ENCODE measurements at places on chromosomes 1 and 21.

DNA sequence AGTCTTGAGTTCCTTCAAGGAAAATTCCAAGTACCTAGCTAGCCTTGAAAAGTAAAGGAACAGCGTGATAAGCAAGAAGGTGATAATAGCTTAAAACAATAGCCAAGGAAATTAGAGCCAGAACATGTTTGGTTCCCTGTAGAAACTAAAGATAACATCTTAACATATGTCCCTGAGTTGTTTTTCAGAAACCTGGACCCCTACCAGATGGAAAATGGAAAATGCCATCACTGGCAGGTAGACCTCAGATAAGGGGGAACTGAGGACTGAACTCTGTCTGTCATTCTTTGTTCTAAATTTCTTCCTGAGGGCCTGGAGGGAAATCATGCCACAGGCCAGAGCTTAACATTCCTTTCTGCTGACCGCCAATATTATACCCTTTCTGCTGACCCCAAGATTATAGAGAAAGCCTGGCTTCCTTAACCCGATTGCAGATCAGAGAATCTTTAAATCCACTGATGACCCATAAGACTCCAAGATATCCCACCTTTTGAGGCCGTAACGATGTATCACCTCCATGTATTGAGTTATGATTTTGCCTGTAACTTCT is 23.4 kb downstream of the CNIH3 start:
- no peak for DNase-seq

DNA sequence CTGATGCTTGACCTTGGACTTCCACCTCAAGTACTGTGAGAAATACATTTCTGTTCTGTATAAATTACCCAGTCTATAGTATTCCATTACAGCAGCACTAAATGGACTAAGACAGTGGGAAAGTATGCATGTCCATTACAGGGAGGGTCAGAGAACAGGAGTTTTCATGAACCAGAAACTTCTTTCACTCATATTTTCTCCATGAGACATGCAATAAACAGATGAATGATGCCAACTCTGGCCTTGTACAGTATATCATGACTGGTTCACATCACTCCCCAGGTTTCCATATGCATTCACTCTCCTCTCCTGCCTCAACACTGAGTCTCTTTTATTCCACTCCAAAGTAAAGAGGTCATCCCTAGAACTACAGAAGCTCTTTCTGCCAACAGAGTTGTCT is 4.5 kb upstream of the IFI16 start:
- no peak for DNase-seq

DNA sequence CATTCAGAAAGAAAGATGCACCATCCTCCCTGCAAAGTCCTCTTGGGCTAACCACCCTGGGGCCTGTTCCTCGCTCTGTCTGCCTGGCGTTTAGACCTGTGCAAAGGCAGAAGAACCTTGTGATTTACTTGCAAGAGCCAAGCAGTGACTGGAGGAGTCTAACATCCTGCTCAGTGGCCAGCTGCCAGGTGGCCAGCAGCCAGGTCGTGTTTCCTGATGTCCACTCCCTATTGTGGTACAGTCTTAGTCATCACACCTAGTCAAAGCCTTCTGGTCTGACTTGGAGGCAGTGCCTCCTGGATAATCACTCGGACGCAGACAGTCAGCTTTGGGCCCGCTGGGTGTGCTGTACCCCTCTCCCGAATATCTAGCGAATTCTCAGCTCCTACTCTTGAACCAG is 118.1 kb downstream of the PGBD5 start:
- DNase-seq: no peak

GRCh38 chr1:24319312-24319863 is at the start of gene GRHL3:
Gene GRHL3, plus strand, starts transcription at chr1:24319357. Its CDS starts 195 bp downstream, at chr1:24319552.
- DNase-seq: no peak

DNA sequence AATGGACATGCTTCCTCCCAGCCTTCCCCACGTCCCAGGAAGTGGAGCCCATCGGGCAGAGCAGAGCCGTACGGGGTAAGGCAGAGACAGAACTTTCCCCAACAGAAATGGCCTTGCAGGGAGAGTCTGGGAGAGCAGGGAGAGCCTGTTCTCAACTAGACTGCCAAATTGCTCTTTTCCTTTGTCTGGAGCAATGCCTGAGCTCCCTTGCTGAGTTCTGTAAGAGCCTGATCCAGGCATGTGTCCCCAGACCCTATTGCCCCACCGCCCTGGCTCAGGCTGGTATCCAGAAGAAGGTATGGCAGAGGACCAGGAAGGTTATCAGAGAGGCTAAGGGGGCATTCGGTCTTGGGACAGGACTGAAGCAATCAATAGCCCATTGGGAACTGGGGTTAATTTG is 79.9 kb downstream of the TMEM53 start:
- no peak for DNase-seq
